Cortex of kidney (tissue), 1 donor: ENCODE measurements at places on chromosomes 7 and 10.

DNA sequence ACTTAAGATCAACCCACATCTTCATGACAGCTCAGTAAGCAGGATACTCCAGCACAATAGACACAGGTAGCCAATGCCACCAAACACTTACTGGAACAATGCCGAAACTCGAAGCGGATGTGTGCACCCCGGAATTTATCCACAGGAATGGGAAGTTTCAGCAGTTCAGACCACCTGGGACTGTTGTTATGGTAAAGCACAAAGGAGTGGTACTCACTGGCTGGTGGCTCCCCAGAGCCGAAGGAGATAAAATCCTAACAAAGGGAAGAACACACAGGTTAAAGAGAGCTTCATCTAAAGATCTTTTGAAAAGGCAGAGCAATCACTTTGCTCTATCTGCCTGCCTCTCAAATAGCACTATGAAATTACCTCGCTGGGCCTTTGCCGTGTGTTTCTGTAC, 305.9 kb downstream of the DOCK4 start:
- DNase-seq: no peak

DNA sequence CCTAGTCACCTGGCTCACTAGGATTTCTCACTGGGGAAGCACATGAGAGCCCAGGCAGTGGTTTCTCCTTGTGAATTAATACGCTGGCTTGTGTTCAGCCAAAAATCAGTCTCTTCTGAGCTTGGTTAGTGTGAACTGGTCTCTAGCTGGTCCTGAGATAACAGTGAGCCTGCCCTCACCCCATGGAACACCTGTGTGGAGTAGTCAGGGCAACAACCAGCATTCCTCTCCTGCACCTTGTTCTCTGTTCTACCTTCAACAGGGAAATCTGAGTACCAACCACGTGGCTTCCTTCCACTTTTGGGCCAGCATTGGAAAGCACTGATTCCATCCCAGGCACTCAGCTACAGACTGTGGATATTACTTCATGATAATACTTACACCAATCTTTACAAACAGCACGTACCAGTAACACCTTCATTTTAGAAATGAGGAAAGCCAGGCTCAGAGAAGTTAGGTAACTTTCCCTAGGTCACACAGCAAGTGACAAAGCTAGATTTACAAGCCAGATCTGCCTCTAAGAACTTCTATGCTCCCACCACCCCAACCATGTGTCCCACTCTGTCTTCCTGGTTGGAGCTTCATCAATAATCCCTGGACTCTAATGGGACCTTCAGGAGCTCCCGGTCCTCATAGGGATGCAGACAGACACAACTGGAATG, 106.6 kb downstream of the GRID1 start:
- no peak for DNase-seq

GRCh38 chr10:33681595-33681994, 347.1 kb upstream of the NRP1 start:
- DNase-seq: no peak

GRCh38 chr7:158885624-158886023, 29.3 kb downstream of the DYNC2I1 start:
- no peak for DNase-seq

DNA sequence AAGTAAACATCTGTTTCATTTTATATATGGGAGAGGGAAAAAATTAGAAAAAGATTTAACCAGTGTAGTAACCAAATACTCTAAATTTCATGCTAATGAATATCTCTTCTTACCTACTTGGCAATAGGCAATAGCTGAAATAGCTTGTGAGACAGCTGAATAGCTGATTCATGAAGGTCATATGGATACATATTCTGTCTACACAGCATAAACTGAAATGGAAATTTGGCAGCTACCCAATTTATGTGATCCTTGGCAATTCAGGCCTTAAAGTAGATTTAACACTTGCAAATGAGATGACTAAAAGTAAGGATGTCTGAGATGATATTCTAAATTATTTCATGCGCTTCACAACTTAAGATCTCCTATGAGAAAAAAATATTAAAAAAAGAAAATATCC, 261.2 kb upstream of the SEMA3A start:
- no peak for DNase-seq

GRCh38 chr7:131354390-131354789, 26.7 kb downstream of the MKLN1 start:
- no peak for DNase-seq

DNA sequence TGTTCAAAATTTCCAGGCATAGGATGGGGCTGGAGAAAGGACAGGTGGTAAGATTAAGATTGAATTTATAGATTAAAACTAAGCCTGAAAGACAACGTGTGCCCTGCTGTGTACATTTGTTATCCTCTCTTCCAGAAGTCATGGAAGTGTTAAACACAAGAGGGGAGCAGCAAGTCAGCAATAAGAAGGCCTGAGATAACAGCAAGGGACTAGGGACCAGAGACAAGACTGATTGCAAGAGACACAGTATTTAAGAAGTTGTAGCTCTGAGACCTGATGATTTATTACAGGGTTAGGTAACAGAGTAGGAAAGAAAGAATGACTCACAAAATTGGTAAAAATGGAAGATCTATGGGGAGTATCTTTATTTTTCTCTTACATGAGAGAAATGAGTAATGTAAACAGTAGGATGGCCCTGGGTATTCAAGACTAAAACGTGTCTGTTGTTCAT, 55.7 kb upstream of the COL1A2 start:
- no peak for DNase-seq

GRCh38 chr7:63008366-63008765, 990.3 kb upstream of the ZNF722 start:
- DNase-seq: no peak

DNA sequence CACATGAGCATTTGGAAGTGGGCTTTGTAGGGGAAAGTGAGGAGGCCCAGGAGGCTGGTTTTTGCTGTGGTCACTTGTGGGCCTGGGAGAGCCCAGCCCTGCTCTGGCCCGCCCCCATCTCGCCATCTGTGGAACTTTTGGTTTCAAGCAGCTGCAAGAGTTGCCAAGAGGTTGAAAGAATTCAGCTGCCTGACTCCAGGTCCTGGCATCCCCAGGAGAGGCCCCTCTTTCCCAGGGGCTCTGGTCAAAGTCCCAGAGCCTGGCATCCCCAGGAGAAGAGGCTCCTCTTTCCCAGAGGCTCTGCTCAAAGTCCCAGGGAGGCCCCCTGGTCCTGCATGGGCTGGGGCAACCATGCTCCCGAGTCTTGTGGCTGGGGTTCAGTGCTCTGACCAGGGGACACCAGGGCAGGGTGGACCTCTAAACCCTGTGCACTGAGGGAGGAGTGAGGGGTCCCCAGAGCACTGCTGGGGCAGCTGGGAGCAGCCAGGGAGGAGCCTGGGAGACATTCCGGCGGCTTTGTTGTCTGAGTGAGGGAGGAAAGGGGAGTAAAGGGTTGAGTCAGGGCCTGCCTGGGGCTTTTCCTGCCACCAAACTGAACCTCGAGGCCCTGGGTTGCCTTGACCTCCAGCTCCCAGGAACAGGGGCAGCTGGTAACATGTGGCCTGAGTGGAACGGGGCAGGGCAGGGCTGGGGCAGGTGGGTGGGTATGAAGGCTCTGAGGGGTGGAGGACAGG, 27.7 kb upstream of the CSGALNACT2 start:
- DNase-seq: no peak

GRCh38 chr7:25382869-25383268, 154.6 kb upstream of the NPVF start:
- DNase-seq: no peak

DNA sequence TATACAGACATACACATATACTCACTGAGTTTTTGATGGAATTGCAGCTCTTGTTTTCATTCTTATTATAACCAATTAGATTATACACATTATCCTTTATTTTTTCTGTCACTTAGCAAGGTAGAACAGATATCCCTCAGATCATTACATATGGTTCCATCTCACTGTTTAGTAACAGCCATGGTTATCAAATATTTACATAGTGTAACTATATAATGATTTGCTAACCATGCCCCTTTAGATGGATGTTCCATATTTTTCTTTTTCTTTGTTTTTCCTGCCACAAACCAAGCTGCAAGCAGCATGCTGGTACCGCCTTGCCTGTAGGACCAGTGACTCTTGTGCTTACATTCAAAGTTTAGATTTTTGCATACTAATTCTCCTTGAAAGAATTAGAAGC, 163.4 kb upstream of the NFE2L3 start:
- DNase-seq: no peak

- DNase-seq: no peak
These were observed 18.4 kb upstream of the COBL start for GRCh38 chr7:51335057-51335456.

DNA sequence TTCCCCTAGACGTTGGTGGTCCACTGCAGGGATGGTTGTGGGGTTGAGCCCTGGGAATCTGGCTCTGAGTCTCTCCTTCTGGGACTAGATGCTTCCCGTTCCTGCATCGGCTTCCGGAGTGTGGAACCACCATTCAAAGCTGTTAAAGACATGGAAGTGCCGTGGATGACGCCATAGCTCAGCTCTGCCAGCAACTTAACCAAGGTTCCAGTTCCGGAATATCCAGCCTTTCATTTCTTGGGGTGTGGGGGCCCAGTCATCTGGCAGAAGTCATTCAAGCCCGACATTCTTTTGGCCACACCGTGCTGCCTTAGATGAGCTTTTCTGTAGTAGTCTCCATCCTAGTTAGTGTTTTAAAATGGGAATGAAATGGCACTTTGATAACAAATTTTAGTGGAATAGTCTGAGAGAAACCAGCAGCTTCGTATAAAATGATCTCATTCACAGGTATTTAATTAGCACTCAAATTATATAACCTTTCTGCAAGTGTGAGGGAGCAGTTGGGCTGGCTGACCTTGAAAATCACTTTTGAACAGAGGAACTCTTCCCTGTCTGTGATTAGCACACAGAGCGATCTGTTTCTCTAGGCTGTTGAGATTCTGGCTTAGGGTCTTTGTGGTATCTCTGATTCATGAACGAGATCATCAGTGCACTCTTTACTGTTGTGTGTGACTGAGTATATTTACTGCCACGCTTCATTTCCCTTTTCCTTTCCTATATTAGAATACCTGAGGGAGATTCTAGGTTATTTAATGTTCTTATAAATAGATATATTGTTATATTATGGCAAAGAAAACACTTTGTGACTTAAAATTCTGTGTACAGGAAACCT, 19.9 kb downstream of the LMTK2 start:
- DNase-seq: no peak

DNA sequence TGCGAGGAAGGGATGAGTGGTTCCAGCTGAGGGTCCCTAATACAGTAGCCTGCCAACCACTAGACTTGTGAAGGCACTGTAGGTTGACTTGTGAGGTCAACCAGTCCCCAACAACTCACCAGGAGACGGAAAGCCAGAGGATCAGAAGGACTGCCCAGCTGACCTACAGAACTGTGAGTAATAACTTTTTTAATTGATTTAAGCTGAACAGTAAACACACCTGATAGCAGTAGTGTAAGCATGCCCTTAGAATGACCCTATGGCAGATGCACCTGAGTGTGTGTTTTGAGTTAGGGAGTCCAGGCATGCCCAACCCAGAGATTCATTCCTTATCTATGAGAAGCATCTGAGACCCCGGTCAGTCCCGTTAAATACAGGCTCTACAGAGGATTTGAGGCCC, 14.1 kb downstream of the PRLHR start:
- no peak for DNase-seq

DNA sequence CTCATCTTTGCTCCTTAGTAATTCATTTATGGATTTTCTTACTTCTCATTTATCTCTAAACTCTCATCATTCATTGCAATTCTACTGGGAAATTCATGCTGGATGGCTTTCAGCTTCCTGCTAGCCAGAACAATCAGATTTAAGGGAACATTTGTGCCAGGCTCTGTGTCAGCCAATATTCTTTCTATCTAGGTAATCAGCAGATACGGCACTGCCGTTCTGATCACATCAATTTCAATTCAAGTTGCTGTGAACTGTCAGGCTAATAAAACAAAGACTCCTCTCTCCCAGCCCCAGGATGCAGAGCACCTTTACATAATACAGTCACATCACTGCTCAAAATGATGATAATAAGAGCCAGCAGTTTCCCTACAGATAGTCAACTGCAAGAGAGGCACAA, 468.3 kb downstream of the SORCS1 start:
- no peak for DNase-seq

DNA sequence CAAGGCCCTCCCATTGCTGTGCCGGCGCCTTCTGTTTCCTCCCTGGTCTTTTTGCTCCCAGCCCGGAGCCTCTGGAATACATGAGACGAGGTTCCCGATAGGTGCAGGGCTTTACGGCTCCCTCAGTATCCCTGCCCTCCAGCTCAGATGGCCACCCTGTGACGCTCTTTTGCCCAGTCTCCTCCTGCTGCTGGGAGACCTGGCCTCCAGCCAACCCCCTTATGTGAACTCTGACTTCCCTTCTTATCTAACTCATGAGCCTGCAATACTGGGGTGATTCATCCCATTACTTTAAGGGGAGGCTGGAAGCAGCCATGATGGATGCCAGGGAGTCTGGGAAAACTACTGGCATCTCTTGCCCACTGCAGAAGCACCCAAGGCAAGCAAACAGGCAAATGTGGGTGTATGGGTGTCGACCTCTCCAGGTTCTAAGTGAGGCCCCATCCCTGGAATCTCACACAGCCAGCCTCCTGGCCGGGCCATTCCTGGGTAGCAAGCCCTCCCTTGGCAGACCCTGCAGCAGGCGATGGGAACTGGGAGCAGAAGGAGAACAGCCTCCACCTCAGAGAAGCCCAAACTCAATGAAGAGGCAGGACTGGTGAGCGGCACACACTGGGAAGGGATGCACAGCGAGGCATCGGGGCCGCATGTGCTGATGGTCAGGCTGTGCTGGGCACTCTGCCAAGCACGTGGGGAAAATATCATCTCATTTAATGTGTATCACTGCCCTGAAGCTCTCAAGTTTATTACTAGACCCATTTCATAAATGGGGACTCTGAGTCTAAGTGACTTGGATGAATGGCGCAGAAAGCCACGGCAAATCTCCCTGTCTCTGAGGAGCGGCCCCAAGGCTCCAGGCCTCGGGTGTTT, 97.5 kb downstream of the FAM53B start:
- no peak for DNase-seq

- no peak for DNase-seq
These were observed 83.6 kb downstream of the CD36 start for GRCh38 chr7:80721883-80722615.

DNA sequence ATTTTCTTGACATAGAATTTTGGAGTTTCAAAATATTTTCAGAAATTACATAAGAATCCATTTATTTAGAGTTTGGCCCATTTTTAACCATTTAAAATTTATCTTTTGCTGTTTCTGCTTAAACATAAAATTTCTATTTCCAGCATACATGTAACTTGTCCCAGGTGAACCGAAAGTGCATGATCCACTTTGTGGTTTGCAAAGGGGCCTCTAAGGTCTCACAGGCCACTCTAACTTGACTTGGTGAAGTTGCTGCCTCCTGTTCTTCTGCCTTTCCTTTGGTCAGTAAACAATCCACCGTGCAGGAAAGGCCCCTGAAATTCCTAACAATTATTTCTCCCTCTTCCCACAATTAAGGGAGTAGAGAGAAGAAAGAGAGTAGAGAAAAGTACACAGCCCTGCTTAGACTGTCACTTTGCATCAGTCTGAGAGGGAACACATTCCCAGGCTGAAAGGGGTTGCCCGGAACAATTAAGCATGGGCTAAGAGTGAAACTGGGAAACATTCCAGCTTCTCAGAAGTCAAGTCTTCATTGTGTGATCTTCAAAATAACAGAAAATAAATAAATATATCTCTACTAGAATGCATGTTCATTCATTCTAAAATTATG, 79.5 kb upstream of the SEMA3A start:
- DNase-seq: no peak
